ENCODE measurements at places on chromosomes 2 and 18.

- DNase-seq = no peak
These were observed 64.0 kb downstream of the PMS1 start for GRCh38 chr2:189848276-189848675.

GRCh38 chr2:5618271-5618670, 73.9 kb upstream of the SOX11 start:
- no peak for DNase-seq

- peak; percentile 57 for DNase-seq
These were observed 35.7 kb upstream of the ALPP start for GRCh38 chr2:232342635-232343565.

DNA sequence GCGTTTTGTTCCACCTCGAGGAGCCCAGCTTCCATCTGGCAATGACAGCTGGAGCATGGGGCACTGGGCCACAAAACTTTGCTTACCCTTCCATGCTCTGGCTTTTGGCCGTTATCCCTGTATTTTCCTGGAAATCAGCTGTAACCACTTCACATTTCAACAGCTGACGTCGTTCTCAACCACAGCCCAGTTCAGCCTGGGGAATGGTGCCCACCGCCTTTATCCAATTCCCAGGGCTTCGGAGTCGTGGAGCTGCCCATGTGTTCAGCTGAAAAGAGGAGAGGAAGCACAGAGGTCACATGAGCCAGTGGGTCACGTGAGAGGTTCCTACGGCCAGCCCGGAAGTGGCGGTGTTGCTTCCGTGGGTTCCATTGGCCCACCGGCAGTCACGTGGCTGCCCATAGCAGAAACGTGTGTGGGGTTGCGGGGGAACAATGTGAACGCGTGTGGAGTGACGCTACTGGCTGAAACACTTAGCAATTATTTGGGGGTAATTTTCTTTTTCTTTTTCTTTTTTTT, 16.7 kb upstream of the EDAR start:
- no peak for DNase-seq

GRCh38 chr2:171553236-171553635, 31.0 kb downstream of the CYBRD1 start:
- DNase-seq = no peak

DNA sequence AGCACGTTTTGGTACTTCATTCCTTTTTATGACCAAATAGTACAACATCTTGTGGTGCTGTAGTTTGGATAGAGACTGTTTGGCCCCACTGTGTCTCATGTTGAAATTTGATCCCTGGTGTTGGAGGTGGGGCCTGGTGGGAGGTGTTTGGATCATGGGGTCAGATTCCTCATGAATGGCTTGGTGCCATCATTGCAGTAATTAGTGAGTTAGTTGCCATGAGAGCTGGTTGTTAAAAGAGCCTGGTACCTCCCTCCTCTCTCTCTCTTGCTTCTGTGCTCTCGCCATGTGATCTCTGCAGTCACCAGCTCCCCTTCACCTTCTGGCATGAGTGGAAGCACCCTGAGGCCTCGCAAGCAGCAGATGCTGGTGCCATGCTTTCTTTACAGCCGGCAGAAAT, 50.9 kb downstream of the NCAPH start:
- no peak for DNase-seq

GRCh38 chr2:202387608-202388342, 11.6 kb downstream of the BMPR2 start:
- no peak for DNase-seq

DNA sequence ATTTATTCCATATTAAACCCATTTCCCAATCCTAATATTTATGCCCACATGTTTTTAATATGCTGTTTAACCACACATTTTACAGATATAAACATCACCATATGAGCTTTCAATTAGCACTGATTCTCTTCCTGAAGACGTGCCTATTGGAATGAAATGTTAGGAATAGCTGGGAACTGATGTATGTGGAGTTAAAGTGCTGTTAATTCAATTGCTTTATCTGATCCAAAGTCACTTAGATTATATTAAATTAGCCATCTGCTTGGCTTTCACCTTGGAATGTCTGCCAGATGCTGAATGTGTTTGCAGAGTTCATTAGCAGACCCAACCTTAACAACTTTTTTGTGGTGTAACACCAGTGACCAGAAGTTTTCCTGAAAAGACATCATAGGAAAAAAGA, 942.9 kb upstream of the KLHL29 start:
- no peak for DNase-seq

DNA sequence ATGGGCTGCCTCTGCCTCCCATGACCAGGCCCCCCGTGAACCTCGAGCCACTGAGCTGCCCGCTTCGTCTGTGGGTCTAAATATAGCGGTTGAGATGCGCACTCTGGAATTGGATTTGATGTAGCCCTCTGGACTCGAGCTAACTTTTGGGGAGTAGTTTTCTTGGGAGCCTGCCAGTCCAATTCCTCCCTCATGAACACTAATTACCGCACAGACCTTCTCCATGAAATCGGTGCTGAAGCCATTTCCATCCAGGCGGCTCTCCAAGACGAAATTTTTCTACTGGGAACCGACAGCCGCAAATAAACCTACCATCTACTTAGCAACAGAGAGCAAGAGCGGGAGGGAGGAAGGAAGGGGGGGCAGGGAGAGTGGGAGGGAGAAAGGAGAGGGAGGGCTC, 63.6 kb downstream of the CELF4 start:
- no peak for DNase-seq

- no peak for DNase-seq
These were observed 26.9 kb downstream of the ARL4C start for GRCh38 chr2:234469972-234470371.

DNA sequence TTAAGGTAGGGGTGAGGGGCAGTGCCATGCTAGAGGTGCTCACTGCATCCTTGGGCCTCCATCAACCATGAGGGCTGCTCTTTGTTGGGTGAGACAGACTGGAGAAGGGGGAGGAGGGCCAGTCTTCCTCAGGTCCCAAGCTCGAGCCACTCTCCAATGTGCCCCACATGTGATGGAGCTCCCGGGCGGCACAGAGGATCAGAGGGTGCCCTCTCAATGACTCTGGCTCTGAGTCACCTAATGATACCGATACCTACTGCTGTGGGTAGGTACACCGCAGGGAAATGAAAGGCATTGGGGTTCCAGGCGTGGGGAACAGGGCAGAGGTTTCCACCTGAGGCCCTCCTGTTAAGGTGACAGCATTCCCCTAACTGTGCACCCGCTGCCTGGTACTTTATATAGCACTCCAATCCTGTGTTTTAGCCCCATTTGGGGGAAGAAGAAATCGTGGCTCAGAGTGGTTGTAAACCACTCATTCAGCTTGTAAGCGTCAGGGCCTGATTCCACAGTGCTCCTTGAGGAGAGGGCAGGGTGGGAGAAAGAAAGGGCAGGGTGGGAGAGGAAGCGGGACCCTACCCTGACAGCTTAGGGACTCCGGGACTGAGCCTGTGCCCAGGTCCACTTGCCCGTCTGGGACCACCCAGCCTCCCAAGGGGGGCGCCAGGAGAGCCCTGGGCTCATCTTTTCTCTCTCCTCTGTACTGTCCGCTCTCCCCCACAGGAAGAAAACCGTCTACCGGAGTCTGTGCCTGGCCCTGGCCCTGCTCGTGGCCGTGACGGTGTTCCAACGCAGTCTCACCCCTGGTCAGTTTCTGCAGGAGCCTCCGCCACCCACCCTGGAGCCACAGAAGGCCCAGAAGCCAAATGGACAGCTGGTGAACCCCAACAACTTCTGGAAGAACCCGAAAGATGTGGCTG, 1.8 kb downstream of the B3GNT7 start:
- peak; percentile 59 for DNase-seq

DNA sequence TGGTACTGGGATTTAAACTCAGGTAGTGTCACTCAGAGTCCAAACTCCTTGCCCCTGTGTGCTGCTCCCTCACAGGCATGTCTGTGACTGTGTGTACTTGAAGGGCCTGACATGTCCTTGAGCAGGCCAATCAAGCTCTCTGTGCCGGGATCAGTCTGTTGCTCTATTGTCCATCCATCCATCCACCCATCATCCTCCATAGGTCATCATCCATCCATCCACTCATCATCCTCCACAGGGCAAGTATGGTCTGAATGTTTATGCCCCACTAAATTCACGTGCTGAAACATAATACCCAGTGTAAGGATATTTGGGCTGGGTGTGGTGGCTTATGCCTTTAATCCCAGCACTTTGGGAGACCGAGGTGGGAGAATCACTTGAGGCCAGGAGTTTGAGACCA, 24.5 kb upstream of the NEB start:
- DNase-seq = no peak

GRCh38 chr18:42290318-42291307, 335.6 kb downstream of the PIK3C3 start:
- no peak for DNase-seq

DNA sequence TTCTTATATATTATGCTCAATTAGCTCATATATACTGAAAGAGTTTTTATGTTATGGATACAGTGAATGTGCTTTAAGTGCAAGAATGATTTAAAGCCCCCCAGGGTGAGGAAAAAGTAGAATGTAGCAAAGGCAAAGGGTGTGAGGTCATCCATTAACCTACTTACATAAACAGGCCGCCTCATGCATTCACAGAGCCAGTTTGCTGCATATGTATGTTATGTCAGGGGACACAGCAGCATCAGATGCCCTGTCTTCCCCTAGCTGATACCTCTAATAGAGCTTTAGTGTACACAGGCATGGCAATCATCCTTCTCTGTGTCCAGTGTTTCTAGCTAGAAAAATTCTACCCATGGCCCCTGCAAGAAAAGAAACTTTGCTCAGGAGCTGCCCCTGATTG, 187.8 kb upstream of the FSHR start:
- no peak for DNase-seq

DNA sequence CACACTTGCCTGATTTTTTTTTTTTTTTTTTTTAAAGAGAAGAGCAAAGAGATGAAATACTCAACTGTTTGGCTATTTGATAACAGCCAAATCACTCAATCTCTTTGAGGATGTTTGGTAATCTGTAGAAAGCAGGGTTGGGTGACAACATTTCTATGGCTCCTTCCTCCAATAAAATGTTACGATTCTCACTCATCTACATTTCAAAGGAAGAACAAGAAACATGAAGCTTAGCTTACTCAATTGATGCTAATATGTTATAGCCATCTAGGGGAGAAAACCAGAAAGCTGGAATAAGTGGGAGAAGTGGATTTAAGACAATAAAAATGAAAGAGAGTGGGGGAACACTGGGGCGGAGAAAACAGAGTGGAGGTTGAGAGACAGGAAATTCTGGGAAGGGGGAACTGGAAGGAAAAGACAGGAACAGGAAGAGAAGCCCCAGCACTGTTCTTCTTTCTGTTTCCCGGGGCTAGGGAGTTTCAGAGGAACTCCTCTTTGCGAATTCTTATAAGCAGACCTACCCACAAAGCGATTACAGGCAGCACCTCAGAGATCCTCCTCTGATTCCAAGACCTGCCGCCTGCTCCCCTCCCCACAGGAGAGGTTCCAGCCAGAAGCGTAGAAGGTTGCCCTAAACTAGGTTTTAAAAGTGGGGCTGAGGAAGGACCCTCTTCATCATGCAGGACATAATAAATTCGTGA, 13.3 kb downstream of the ST3GAL5 start:
- no peak for DNase-seq

DNA sequence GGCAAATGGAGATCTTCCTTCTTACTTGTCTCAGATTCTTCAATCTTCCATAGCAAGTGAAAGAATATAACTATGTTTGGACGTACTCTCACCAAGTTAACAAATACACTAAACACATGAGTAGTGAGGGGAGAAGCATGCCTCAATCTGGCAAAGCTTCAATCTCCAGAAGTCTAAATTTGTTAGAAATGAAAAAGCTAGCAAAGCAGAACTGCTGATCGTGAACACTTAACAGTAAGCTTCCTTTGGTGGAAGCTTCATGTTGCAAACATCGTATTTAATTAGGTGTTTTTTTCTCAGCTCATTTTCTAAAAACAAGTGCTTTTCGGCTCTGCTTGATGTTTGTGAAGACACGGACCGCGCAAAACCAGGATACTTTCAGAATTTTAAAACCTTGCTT, 12.7 kb upstream of the SCN1A start:
- no peak for DNase-seq

GRCh38 chr2:138496096-138496651, 5.4 kb upstream of the SPOPL start:
- no peak for DNase-seq

Measured in spleen (tissue), 13 donors.